ENCODE measurements at places on chromosomes 1 and 21.

DNA sequence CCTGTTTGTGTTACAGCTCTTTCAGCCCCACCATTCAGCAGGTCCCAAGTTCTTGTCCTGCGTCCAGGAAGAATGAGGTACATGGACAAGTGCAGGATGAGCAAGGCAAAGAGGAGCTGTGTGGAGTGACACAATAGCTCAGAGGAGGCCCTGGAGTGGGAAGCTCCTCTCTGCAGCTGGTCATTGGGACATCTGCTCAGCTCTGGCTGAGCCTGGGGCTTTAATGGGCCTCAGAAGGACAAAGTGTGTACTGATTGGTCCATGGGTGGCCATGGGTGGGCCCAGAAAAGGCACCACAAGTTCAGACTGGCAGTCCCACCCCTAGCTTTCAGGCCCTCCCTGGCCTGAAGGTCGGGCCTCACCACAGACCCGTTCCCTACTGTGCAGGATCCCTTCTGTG lies 14.7 kb upstream of the HYI start:
- DNase-seq: no peak

GRCh38 chr1:2523891-2524609 lies 2.3 kb downstream of the PANK4 start:
- DNase-seq: no peak

DNA sequence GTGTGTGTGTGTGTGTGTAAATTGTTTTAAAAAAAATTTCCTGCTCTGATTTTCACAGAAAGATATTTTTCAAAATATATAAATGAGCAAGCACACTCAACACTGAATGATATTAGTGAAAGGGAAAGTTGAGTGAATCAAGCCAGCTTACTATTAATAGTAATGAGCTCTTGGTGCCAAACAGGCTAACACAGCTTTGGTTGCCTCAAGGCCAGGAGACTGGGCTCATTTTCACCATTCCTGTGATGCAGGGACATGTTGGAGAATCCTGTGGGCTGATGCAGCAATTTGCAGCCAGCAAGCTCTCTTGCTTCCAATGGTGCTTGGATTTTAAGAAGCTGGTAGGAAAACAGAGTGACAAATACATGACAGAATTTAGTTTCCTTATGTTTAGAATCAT lies 30.2 kb downstream of the PLA2G4A start:
- DNase-seq: no peak

- no peak for DNase-seq
Observed at GRCh38 chr1:50214717-50215116, 106.0 kb downstream of the ELAVL4 start.

DNA sequence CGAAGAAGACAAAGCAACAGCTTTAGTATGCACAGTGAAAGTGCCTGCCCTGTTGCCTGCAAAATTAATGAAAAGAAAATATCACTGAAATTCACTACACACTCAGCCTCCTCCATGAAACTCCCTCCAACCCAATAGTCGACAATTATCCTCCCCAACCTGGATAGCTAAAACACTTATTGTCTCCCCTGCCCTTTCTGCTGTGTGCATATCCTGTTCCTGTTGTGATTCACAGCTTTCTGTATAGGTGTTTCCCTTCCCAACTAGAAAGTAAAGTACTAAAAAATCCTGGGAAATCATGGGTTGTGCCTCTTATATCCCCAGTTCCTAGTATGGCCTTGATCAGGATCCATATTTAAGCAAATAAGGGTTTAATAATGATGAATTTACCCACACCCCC lies 412.1 kb downstream of the LTN1 start:
- no peak for DNase-seq

DNA sequence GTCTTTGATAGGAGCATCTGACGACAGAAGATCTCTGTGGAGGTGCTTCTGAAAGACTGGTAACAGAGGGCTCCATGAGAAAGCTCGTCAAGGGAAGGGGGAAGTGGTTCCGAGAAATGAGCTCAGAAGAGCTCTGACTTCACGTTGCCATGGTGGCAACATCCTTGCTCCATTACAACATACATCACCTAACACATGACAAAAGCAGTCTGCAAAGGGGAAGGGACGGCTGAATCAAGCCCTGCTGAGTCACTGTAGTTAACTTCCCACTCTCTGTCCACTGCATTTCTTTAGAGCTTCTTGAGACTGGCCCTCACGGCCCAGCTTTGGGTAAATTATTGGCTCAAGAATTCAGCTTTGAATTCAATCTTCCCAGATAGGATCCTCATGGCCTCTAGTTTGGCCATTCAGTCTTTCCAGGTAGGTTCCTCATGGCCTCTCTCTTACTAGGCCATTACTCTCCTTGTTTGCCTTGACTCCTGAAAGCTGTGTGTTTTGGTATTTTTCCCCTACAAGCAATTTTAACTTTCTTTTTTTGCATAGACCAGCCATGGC lies 88.0 kb upstream of the ZNF648 start:
- no peak for DNase-seq

GRCh38 chr1:226199971-226200370 lies 13.4 kb upstream of the ACBD3 start:
- DNase-seq: no peak

- DNase-seq: no peak
Observed at GRCh38 chr1:18882486-18882885, 19.9 kb downstream of the ALDH4A1 start.

GRCh38 chr1:185450917-185451316 lies 133.9 kb upstream of the IVNS1ABP start:
- no peak for DNase-seq

DNA sequence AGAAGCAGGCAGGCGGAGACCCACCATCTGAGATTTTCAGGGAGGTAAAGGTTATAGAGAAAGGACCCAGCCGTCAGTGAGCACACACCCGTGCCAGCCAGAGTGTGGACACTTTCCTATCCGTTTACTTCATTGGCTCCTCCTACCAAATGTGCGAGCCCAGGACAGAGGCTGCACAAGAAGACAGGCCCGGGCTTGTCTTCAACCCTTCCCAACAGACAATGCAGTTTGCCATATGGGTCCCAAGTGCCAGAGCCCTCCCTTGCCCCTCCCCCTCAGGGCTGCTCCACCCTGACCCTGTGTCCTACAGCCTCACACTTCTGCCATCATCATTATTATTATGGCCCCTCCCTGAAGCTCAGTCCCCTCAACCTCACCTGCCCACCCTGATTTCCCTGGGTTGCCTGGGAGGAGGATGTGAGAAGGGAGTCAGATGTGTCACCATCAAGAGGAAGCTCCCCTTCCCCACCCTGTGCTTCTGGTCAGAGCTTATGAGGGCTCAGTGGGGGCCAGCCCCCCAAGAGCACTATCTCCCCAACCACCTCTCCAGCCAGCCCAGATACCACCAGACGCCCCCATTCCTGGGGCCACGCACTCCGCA lies 9.4 kb downstream of the LAPTM5 start:
- no peak for DNase-seq

DNA sequence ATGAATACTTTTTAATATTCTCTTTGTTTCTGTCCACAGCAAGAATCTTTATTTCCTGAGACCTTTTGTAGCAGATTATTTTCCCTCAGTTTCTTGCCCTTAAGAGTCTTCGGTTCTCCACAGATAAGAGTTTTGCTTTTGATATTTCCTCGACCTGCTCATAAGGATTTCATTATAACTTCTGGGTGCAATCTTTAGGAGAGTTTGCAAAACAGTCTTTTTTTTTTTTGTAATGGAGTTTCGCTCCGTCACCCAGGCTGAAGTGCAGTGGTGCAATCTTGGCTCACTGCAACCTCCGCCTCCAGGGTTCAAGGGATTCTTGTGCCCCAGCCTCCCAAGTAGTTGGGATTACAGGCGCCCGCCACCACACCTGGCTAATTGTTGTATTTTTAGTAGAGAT lies 10.1 kb upstream of the UBE4B start:
- DNase-seq: no peak

- no peak for DNase-seq
Observed at GRCh38 chr1:96544831-96545221, 176.8 kb upstream of the PTBP2 start.

DNA sequence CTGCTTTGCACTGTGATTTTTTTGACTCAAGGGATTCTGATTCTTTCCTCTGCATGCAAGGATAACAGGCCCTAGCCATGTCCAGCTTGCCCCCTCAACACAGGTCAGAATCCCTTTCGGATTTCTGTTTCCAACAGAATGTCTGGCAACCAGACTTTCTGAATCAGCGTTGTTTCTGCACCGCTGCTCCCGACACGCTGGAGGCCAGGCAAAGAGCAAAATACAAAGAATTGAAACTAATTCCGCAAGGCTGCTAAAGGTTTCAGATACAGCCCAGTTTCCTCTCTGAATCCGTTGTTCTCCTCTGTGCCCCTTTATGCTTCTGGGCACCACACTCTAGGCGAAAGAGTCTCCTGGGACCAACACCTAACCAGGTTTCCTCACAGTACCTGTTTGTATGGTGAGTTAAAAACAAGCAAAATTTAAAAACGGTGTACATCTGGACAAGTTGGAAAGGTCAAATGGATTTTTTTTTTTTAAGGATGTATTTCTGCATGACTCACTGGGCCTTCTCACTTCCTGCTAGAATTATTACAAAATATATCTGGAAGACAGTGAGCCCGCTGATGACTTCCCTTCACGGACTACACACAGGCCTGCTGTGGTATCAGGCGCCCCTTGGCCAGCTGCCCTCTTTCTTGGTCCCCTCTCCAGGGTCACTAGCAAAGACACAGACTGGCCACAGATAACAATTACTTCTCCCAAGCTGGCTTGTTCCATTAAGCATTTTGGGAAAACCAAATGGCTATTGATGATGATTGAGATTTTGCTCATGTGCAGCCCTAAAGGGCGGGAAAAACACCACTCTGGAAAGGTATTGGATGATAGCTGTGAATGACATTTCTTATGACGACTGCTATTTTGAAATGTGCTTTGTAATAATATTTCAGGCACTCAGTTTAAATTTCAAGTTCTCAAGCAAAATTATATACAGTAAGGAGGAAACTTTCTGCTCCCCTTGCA lies 118.3 kb downstream of the TGFB2 start:
- DNase-seq: no peak

GRCh38 chr1:209512821-209513220 lies 70.7 kb upstream of the CAMK1G start:
- DNase-seq: no peak

DNA sequence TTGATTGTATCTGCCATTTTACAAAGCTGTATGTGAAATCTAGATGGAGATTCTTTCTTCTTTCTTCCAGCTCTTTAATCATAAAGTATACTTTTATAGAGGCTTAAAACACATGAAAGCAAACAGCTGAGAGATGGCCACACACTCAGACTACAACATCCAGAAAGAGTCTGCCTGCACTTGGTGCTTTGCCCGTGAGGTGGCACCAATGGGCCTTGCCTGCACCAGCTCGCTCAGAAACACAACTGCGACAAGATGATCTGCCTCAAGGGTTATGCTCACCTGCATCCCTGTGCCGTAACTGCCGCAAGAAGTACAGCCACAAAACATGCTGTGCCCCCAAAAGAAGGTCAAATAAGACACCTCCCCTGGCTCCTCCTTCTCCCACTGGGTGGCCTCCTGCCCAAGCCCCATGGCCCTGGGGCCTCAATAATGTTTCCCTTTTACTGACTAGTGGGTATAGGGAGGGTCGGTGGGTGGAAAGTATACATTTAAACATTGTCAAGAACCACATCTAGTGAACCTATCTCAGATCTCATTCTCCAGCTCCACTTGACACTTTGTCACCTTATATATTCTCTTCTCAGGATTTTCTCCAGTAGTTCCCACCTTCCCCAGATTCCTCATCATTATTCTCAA lies 66.7 kb upstream of the ANGPTL3 start:
- DNase-seq: no peak

DNA sequence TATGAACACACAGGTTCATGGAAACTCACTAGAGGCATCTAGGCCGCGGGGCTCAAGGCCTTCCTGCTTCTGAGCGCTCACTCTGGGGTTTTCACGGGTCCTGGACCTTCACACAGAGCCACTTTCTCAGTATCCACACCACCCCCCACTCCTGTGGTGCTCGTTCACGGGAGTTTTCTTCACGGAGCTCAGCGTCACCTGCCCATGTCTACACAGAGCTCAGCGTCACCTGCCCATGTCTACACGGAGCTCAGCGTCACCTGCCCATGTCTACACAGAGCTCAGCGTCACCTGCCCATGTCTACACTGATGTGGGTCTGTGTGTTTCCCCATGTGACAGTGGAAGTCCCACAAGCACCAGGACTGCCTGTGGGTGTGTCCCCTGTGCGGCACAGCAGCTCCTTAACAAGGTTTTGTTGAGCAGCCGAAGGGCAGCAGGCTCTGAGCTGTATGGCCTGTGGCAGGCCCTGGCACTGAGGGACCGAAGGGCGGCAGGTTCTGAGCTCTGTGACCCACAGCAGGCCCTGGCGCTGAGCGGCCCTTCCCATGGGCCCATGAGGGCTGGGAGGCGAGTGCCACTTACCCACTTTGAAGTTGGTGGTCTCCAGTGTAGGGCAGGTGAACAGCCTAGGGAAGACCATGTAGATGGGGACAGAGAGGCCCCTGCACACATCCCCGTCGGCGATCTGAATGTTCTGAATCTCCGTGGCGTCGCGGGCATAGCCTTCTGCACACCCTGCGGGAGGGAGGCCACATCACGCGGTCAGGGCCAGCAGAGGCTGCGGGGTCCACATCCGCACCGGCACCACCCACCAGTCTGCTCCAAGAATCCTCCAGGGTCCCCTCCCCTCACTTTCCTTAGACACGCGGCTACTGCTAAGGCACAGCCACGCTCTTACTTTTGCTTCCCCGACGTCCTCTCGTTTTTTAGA lies 39.8 kb downstream of the VPS26C start:
- no peak for DNase-seq

- no peak for DNase-seq
Observed at GRCh38 chr1:220344745-220345144, 72.5 kb upstream of the RAB3GAP2 start.

GRCh38 chr1:18452550-18452949 lies 28.2 kb upstream of the KLHDC7A start:
- no peak for DNase-seq

- no peak for DNase-seq
Observed at GRCh38 chr1:89725011-89725370, 92.1 kb downstream of the LRRC8C start.

GRCh38 chr1:78755986-78756385 lies 106.4 kb downstream of the IFI44 start:
- DNase-seq: no peak

- DNase-seq: no peak
Observed at GRCh38 chr1:115056395-115056798, 26.8 kb downstream of the TSHB start.

DNA sequence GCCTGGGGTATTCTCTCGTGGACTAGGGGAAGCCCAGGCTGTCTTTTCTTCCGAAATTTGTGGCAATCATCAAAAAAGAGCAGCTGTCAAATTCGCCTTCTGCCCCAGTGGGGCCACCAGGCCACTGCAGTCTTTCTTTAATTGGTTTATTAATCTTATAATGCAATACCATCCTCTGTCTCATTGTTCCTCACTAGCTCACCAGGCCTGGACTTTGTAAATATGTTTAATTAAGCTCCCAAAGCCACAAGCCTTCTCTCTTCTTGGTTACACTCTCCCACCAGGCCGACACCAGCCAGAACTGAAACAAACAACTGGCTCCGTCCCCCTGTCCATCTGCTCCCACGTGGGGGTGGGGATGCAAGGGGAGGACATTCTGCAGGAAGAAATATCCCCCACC lies 22.0 kb upstream of the CAMK1G start:
- no peak for DNase-seq

DNA sequence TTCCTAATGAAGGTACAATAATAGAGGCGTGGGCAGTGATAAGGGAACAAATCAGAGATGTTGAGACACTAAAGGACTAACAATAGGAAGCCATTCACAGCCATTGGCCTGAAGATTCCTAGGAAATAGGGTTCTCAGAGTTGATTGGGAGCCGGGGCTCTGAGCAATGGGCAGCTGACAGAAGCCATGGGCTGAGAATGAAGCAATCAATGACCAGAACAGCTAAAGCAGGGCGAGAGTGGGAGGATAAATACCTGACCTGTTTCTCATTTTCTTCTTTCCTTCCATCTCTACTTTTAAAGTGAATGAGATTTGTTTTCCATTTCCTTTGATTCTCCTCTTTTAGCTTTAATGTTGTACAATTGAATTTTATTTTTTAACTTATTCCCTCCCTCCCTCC lies 774.7 kb upstream of the ADGRL4 start:
- DNase-seq: no peak
